ENCODE measurements at places on chromosomes 2 and 18.

GRCh38 chr2:106953236-106953635, 67.3 kb upstream of the ST6GAL2 start:
- no peak for DNase-seq

DNA sequence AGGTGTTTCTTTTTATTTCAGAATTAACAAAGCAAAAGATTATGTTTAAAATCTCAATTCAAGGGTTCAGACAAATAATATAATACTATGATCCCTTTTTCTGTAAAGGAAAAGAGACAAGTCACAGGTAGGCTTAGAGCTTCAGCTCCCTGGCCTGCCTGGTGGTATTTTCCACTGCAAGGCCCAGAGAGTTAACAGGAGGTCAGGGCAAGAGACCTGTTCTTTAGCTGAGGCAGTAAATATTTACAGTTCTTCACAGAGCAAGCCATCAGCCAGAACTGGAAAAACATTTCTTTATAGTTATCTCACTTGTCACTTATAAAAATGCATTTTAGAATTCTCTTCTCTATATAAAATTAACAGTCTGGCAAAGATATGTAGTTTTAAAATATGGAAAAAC, 70.1 kb downstream of the EPG5 start:
- DNase-seq: no peak

DNA sequence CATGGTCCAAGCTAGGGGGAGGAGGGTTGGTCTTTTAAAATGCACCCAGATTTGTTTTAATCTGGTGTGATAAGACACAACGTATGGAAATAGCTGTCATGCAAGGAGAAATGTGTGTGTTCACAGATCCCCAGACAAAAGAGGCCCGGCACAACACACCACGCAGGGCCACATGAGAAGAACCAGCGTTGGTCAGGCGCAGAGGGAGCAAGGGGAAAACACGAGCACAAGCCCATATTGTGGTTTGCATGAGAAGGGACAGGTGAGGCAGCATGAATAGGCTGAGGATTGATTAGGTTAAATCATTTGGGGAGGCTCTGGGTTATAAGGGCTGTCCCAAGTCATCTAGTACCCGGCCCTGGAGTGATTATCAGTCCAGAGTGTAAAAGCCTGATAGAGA, 272.5 kb upstream of the NCKAP5 start:
- DNase-seq: no peak

DNA sequence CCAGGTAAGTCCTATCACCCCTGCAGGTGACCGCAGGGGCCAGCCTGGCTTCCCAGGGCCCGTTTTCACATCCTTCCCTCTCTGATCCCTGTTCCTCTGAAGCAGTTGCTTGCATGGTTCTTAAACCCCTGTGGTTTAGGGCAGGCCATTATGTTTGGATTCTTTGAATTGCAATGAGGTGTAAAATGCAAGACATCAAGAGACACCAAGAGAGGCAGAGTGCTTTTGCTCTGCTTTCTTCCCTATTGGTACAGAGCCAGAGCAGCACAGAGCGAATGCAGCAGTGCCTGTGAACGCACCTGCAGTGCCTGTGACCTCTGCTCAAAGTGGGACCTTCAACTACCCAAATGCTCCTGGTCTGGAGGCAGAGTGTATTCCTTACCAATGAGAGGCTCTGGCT, 7.6 kb downstream of the RFX8 start:
- no peak for DNase-seq
